ENCODE measurements at places on chromosomes 2 and 18.

DNA sequence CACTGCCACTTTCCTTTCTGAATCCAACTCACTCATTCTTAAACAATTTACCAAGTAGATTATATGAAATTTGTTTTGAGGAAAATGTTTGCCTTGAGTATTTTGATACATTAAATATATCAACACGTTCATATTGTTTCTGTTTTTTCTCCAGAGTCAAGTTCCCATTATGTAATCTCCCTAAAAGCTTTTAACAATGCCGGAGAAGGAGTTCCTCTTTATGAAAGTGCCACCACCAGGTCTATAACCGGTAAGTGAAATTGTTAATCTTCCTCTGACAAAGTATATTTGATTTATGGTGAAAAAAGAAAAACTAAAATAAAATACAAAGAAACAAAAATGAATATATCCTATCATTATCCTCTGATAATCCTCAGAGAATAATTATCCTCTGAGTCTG, 838.6 kb downstream of the MBD2 start:
- DNase-seq = no peak

GRCh38 chr2:180849851-180850250, 130.6 kb upstream of the UBE2E3 start:
- no peak for DNase-seq

DNA sequence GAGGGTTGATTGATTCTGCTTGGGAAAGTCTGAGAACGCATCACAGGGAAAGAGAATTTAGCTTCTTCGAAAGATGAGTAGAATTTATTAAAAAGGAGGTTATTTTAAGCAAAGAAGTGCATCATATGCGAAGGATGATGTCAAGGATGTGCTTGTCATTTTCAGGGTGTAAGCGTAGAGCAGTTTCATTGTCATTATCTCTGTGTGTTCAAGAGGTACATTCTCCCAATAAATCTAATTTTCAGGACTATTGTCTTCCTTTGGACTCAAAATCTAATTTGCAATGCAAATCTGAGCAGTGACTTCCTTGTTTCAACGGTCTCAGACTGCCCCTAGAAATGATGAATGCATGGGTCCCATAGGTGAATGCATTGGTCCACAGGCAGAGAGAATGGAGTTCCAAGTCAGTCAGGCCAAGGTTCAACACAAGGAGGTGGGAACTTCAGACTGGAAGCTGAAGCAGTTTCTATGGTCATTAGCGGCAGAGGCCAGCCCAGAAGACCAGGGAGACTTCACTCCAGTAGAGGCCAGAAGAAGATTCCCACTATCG, 99.8 kb downstream of the CDC42EP3 start:
- DNase-seq = no peak

DNA sequence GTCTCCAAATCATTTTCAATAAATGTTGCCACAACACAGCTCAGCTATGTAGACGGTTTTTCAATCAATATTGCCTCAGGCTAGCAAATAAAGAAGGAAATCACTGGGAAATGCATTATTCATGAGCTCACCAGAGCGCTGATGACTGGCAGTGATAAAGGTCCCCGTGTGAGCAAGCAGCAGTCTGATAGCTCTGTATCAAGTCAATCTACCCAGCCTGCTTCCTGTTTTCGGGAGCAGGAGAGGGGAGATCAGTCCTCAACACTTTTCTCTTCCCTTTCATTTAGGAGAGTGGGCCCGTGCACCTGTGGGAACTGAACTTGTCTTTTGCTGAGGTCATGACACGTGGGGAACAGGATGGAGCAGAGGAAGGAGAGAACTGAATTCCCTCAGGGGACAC, 253.9 kb upstream of the SIX2 start:
- DNase-seq = no peak

DNA sequence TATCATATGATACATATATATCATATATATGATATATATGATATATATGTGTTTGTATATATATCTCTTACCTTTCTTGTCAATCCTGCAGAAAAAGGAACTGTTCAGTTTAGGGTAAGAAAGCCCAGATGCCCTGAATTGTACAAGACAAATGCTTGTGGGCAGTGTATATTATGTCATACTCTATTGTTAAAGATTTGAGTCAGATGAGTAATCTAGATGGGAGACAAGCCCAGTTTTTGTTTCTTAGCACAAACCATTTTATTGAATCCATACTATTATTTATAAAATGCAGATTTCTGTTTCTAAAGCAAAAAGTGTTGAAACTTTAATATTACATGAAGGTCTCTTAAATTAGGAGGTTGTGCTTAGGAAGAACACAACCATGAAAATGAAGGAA, 90.6 kb downstream of the VRK2 start:
- no peak for DNase-seq

GRCh38 chr2:9112079-9112721, 94.4 kb upstream of the ASAP2 start:
- no peak for DNase-seq

GRCh38 chr2:238459081-238459629, 32.4 kb downstream of the ASB1 start:
- DNase-seq = no peak

- no peak for DNase-seq
Observed at GRCh38 chr18:60471652-60472051, 99.1 kb upstream of the MC4R start.

- no peak for DNase-seq
Observed at GRCh38 chr2:55309446-55309845, 40.4 kb upstream of the MTIF2 start.

DNA sequence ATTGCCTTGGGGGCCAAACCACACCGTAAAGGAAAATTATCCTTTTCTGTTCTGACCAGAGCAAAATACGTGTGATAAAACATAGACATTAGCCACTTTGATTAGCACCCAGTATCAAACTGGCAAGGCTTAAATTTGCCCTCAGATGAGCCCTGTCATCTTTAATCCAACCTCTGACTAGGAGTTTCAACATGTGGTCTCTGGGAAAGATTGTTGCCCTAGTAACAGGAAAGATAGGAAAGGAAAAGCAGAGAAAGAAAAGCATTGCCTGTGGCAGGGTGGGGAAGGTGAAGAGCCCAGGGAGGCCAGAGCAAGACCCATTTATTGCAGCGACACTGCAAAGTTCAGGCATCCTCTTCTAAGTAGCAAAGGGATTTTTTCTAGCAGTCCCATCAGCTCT, 181.5 kb upstream of the SCN7A start:
- no peak for DNase-seq

- no peak for DNase-seq
Observed at GRCh38 chr2:122507261-122507660, 751.8 kb downstream of the TSN start.

DNA sequence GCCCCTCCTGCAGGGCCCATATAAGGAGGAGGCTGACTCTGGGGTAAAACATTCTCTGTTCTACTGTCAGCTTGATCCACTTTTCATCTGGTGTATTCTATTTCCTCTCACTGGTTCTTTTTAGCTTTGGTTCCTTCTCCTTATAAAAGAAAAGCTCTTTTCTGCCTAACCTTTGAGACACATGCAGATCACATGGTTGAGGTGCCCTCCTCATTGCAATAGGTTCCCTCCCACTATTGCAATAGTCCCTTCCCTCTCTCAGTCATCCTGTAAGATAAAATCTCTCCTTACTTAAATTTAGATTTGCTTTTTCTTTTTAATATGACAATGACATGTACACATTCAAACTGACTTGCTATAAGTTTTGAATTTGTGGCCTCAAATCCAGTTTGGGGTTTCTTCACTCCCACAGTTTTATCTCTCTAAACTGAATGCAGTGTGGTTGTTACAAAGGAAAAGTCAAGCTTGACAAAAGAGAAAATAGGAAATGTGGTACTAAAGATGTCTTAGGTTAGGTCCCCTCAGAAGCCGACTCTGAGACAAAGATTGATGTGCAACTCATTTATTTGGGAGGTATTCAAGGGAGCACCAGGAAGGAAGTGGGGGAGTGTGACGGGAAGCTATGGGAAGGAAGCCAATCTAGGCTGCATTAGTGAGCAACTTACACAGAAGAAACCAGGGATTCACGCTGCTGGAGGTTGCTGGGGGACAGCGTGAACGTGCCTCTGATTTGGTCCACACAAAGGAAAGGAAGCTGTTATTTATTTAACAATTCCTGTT, 127.6 kb upstream of the LINC00305 start:
- no peak for DNase-seq

DNA sequence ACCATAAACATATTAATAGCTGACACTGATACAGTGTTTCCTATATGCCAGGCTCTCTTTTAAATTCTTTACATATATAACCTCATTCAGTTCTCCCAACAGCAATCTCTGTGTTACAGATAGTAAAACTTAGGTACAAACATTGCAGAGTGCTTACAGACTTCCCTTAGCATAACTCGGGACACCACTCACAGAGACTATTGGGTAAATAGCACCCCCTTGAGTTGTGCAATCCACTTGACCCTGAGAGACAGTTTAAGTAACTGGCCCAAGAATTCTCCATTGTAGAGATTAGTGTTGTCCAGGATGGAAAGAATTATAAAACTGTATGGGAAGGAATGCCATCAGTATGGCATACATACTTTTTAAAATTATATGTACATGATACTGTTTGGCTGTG, 110.1 kb downstream of the POLE4 start:
- no peak for DNase-seq

DNA sequence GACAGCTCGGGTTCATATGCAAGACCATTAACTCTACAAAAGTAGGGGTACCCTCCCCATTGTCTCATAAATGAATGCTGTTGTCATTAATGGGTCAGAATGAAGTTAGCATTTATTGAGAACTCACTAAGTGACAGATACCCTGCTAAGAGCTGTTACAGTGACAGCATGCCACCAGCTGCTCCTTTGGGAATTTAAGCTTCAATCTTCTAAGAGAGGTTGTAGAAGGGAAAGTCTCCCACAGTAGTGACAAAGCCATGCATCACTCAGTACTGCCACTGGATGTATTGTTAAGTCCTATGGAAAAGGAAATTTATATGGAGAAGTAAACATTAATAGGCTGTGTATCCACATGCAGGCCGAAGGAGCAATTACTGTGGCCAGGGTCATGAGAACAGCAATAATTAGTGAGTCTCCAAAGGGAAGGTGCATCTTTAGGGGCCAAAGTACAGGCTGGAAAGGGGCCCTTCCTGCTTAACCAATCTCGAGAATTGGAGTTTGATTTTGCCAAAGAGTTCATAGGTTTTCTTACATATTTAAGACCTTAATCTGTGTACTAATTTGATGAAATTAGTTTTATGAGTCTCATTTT, 64.5 kb upstream of the FAM124B start:
- no peak for DNase-seq
